Stimulated activated CD8-positive, alpha-beta memory T cell treated with anti-CD3 and anti-CD28 coated beads, Interleukin-15, amount 100 ng/mL, for 4 hours (primary cell): ENCODE measurements at places on chromosomes 13 and 19.

GRCh38 chr19:21604951-21605476 is 99.6 kb downstream of the ZNF429 start:
- DNase-seq = no peak

DNA sequence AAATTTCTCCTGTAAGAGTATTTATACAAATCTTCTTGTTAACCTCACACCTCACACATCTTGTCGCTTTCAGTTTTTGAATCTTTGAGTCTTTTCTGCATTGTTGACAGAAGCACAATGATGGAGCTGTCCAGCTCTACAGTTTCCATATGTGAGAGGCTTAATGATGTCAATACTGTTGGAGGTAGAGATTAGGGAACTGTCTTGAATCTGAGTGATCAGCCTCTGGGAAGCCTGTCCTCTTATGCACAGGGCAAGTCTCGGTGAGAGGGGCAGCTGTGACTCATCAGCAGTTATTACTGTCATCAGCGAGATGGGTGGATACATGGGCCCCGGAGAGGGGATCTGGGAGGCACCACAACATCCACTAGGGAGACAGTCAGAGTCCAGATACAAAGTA is 4.6 kb upstream of the ITGBL1 start:
- DNase-seq = no peak

DNA sequence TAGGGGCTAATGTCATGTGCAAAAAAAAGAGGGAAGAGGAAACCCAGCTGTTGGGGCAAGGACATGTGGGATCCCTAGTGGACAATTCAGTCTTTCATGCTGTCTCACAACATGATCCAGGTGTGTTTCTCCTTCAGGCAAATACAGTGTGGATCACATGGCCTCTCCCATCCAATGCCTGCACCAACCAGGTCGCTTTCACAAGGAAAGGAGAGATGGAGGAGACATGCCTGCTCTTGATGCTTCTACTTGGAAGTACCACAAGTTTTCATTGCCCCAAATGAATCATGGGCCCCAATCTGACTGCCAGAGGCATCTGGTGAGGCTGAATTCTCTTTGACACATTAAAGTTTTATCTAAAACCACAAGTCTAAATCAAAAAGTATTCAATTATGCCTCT is 82.1 kb downstream of the DLEU7 start:
- no peak for DNase-seq

DNA sequence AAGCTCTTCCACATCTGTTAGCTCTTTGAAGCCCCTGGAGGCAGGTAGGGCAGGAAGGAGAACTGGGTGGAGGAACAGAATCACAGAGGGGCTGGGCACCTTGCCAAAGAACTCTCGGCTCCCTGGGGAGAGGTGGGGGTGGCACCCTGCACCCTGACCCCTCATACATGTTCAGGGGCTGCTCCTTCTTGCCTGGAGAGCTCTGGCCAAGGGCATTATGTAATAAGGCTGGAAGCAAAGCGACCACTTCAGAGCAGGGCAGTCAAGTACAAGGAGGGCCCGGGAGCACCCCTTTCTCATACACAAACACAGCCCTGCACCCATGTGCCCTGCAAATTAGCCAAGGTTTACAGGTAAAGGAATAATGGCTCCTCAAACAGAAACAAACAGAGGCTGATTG is 351.9 kb upstream of the TSHZ3 start:
- no peak for DNase-seq

GRCh38 chr19:58275564-58275963 is 3.2 kb upstream of the ZNF8 start:
- no peak for DNase-seq

DNA sequence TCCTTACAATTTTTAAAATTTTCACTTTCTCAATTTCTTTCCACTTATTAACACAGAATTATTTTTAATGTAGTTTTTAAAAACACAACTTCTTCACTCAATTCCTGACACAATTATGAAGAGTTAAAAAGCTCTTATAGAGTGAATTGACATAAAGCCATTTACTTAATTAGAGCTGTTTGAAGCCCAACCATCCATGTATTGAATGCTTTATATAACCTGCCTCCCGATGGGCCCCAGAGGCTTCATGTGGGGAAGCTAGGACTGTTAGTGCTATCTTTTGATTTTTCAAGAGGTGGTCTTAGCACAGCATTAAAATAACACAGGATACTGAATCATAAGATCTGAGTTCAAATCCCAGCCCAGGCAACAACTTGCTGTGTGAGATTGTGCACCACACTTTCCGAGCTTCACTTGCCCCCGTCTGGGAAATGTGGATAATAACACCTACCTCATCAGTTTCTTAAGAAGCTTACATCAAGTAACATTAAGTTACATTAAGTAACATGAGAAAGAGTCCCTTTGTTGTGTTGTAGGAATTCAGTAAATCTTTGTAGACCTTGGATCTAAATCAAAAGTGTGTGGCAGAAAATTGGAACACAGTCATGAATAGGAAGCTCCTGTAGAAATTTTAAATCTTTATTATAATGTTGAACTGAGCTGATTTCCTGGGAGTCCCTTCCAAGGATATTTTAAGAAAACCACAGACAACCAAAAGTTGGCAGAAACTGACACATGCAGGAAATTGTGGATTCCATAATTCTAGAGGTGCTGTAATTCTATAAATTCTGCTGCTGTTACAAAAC is 5.5 kb upstream of the ENOX1 start:
- no peak for DNase-seq

DNA sequence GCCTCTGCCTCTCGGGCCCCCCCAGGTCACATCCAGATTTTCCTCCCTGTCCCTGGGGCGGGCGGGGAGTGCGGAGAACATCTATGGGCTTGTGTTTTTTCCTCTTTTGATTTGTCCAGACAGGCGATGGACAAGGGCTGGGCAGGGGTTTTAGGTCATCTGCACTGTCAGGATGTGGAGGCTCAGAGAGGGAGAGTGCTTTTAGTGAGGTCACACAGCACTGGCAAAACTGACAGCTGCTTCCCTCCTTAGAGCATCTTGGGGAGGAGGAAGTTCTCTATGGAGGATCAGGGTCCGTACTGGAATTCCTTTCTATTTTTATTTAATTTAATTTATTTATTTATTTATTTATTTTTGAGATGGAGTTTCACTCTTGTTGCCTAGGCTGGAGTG is 38.9 kb downstream of the NFIC start:
- DNase-seq = no peak

GRCh38 chr19:29887442-29887855 is 54.6 kb upstream of the URI1 start:
- DNase-seq = no peak

DNA sequence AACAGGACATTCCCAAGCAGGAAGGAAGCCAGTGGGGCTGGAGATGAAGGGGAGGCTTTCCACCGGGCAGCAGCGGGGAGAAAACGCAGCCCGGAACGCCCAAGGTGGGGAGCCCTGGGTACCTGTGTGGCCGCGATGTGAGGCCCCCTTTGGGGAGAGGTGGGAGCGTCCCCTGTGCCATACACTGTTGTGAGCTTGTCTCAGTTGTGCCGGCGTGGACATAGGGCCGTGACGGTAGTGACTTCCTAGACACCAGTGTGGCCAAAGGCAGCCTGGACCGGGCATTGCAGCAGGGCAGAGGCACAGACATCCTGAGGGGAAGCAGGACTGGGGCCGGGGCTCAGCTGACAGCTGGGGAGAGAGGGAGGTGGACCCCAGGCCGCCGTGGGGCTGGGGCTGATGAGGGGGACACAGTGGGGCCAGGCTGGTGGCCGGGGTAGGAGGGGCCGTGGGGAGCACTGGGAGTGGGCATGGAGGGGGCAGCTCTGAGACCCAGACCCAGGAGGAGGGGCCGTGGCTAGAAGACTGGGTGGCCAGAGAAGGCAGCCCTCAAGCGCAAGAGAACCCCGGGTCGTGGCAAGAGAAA is 38.5 kb upstream of the TFDP1 start:
- no peak for DNase-seq

DNA sequence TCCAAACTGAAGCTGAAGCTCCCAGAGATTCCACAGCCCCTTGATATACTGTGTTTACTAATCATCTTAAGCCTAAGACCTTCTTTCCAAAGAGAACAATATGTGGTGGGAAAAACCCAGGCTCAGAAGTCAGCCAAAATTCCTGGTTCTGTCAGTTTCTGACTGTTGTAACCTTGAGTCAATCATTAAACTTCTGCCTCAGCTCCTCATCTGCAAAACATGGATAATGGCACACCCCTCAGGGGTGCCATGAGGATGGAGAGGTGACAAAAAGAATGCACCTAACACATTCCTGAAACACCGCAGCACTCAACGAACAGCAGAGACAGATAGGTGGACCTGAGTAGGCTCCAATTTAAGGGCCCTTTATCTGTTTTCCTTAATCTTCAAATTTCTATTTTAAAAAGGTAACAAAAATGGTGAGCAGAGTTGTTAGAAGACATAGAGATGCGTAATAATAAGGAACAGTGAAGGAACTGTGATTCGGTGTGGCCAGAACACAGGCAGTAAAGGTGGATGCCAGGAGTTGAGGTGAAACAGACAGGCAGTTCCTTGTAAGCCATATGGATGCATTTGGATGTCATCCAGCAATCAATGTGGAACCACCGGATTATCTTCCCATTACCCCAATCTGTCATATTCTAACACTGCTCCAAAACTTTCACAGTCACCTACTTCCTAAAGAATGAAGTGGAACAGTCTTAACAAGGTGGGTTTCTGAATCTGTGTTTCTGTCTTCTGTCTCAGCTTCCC is 56.6 kb upstream of the DOCK9 start:
- no peak for DNase-seq

DNA sequence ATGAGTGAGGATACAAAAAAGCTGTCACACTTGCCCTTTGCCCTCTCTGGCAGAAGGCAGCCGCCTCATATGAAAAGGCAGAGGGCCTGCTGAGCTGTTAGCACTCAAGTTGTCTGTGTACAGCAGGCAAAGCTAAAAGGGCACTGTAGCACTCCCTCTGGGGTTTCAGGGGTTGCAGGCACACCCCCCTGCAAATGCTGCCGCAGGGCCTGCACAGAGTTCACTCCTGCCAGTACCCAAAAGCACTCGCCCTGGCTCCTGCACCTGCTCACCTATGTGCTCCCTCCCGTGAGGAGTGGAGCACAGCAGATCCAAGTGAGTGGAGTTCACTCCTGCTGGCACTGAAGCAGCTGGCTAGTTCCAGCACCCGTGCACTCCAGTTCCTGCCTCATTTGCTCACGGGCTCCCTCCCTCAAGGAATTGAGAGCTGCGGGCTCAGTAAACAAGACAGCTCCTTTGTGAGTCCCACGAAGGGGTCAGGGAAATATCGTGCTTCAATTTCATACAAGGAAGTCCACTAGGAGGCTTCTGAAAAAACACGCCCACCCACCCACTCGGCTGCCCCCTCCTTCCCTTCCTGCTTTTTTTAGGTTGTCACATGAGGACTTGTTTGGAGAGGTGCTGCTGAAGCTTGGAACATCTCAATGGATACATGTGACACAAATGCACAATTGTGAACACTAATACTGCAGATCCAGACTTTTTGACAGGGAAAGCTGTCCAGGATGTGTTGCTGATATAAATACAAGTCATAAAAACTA is 9.9 kb upstream of the RCBTB2 start:
- DNase-seq = no peak

- peak; percentile 68 for DNase-seq
These were observed 580 bp downstream of the HSD17B14 start for GRCh38 chr19:48835734-48836088.

GRCh38 chr13:24202215-24202614 is 41.7 kb downstream of the SPATA13 start:
- no peak for DNase-seq

DNA sequence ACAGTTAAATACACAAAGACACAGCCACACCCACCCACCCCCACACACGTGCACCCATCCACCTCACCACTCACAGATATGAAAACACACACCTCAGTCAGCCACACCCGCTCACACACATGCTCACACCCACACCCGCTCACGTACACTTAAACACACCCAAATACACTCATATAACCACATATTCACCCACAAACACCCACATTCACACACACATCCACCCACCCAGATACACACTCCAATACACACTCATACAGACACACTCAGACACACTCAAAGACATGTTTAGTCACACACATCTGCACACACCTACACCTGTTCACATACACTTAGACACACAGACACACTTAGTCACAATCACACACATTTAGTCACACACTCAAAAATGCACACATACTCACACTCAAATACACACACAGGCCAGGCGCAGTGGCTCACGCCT is 30.6 kb downstream of the ADGRL1 start:
- DNase-seq = no peak
